ENCODE measurements at places on chromosomes 7 and 10.

DNA sequence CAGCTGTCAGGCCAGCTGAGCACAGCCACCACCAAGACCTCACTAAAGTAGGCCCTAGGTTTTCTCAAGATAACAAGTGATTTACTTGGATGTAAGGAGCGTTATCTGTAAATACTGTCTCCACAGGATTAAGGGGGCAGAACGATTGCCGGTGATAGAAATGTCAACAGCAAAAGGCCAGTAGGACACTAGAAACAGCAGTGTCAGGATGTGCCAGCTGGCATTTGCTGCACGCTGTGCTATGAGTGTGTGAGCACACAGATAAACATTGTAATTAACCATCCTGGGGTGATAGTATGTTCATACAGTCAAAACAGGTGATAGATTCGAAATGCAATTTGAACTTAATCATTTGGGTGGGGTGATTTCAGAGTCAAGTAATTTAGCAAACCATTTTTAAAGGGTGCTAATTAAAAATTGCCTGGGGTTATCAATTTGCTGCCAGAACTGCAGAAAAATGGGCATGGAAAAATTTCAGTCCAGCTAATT is 36.3 kb upstream of the NOBOX start:
- no peak for DNase-seq

DNA sequence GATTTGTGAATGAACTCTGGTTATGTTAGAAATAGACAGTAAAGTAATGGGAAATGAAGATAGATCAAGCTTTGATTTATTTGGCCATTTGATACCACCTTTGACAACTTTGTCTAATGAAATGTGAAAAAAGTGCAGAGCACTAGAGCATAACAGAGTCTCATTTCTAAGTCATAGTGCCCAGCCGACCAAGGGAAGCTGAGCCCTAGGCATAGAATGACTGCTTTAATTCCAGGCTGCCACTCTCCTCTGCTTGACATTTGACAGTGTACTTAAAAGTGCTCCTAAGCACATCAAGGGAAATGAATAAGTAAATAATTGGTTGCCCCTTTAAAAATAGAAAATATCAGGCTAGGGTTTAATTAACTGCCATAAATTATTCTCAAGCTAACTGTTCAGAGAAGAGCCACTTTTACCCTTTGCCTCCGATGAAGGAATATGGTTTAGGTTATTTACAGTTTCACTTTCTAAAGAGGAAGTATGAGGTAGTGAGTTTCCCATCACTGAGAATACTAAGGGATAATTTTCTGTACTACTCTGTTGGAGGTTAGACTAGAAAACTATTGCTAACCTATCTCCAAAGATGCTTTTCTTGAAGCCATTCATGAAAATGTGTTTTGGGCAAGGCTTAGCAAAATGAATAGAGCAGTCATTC is 591.6 kb downstream of the REEP3 start:
- no peak for DNase-seq

GRCh38 chr7:37815671-37816371 is 32.6 kb upstream of the NME8 start:
- no peak for DNase-seq

- DNase-seq = no peak
Measured at GRCh38 chr10:17851611-17852010, 42.5 kb downstream of the MRC1 start.

DNA sequence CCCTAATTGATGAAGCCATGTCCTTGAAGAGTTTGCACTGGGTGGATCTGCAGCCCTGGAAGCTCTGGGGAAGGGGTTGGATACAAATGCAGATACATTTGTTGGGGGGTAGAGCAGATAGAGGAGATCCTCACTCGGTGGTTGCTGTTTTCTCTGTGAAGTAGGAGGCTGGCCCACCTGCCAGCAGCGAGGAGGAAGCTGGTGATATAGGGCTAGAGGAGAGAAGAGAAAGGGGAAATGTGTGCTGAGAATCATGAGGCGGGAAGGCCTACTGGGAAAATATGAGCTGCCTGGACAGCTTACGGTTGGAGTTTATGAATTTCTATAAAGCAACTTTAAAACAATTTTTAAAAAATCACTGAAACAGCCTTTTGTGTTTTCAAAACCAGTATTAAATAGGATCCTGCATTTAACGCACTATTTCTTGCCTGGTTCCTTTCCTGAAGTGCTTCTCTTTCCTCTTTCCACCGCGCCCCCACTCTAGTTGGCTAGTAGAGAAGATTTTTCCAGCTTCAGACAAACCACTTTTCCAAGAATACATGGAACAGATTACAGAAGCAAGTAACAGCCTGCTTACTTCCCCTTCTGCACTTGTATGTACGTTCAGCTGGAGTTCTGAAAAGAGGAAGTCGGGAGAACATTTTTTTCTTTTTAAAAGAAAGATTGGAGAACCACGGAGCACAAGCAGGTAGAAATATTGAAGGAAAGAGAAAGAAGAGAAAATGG is 100.6 kb upstream of the GLCCI1 start:
- no peak for DNase-seq

DNA sequence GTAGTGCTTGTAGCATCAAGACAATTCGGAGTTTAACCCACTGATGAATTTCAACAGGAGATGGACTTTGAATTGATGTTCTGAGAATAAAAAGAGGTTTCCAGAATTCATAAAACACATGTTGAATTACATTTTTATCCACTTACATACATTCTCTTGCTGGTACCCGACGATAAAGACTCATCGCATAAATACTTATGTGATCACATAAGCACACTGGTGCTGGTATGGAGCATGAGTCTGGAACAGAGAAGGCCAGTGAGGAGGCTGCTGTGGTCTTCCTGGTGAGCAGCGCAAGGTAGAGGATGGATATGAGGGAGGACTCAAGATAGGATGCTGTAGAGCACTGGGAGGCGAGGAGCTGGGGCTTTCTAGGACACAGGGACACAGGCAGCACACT is 109.0 kb downstream of the RNF216 start:
- no peak for DNase-seq

- DNase-seq = no peak
Measured at GRCh38 chr10:5184987-5185775, at the start of gene AKR1C8. Gene AKR1C8 (minus strand): TSS chr10:5185150. CDS start chr10:5185104, 46 bp downstream.

- no peak for DNase-seq
Measured at GRCh38 chr7:71705217-71705616, 573.3 kb downstream of the GALNT17 start.

DNA sequence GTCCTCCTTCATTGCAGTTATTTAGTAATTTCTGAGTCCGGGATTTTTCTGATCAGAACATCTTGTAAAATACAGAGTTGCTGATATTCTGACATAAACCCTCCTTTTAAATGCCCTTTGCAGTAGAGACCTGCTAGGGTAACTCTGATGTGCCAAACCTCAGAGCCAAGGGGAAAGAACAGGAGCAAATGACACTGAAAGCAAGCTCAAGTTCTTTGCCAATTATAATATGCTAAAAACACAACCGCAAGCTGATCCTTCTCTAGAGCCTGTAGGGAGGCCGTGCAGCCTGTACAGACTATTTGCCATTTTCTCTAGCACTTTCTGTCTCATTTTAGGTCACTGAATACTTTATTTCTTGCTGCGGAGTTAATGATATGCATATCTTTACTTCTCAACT is 240.4 kb downstream of the CAMK1D start:
- no peak for DNase-seq

- DNase-seq = no peak
Measured at GRCh38 chr10:62426600-62426999, 52.4 kb downstream of the ZNF365 start.

DNA sequence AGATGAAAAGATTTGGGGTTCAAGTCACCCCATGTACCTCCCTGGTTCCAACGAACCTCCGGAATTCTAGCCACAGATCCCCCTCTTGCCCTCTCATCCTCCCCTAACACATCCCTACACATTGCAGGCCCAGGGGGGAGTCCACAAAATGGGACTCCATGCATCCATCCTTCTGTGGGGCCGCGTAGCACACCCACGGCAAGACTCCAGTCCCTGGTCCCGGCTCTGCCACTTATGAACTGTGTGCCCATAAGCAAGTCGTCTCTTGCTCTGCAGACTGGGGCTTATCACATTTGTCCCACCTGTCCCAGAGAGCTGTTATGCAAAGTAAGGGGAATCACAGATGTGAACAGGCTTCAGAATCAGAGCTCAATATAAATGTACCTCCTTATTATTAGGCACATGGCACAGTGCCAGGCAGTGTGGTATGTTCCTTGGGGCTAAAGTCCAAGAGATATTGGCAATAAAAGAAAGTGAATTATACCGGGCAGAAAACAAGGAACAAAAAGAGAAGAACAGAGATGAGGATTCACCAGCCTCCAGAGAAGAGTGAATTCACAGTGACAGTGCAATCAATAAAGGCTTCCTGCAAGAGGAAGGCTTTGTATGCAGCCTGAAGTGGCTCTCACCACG is 73.9 kb downstream of the KCNMA1 start:
- no peak for DNase-seq

DNA sequence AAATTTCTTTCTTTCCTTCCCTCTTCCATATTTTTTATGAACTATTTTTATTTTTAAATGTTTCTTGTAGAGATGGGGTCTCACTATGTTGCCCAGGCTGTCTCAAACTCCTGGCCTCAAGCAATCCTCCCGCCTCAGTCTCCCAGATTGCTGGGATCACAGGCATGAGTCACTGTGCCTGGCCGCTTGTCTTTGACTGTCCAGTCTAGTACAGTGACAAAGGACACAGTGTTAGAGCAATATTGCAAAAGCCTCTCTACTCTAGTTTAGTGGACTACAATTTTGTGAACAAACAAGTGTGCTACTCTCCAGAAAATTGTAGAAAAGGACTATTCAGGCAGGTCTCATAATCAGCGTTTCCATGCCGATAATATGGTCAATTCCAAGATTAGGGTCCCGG is 11.0 kb downstream of the CPA4 start:
- DNase-seq = no peak

DNA sequence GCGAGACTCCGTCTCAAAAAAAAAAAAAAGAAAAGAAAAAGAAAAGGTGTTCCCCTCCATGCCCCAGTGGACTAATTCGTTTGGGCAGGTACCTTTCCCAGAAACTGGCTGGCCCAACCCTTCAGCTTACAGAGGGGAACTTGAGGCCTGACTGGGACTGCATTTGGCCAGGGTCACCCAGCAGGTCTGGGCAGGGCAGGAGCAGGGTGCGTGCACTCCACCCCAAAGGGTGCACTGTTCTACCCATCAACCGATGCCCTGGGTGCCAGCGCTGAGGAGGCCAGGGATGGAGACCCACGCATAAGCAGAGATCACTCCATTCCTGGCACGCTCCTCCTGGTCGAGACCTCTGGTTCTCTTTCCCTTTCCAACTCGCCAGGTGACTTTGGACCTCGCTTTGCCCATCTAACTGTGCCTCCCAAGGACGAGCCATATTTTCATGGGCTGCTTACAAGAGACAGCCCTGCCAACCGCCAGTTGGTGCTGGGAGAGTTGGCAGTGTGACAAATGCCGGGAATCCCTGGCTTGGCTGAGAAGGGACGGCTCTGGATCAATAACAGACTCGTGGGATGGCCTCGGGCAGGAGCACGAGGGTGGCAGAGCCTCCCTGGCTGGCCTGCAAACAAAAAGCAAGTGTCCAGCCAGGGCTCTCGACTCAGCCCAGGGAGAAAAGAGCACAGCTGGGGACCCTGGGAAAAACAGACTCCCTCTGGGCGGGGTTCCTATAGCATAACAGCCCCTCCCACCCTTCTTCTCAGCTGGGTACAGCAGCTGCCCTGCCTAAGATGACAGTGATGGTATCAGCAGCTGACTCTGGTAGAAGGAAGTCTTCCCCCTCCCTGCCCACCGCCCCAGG is 7.9 kb downstream of the HSPB1 start:
- no peak for DNase-seq

GRCh38 chr7:28152594-28152993 is 28.0 kb downstream of the JAZF1 start:
- DNase-seq = no peak

- no peak for DNase-seq
Measured at GRCh38 chr10:99984211-99985034, 25.3 kb downstream of the DNMBP start.

GRCh38 chr10:123997486-123998196 is 95.8 kb downstream of the CHST15 start:
- no peak for DNase-seq

DNA sequence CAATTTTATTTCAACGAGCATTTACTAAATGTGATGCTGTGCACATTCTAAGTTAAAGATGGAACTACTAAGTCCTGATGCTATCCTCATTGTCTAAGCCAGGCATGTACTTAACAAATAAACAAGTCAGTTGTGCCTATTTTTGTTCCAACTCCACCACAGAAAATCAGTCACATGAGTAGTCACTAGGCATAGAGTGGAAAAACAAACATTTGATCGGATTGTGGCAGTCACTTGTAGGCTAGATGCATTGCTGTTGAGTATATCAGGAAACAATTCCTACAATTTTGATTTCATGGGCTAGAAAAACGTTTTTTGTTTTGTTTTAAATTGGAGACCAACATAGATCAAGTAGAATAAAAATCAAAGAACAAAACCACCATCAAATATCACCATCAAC is 177.6 kb upstream of the SLC25A13 start:
- DNase-seq = no peak

- no peak for DNase-seq
Measured at GRCh38 chr7:130768854-130769253, 34.8 kb upstream of the KLF14 start.

DNA sequence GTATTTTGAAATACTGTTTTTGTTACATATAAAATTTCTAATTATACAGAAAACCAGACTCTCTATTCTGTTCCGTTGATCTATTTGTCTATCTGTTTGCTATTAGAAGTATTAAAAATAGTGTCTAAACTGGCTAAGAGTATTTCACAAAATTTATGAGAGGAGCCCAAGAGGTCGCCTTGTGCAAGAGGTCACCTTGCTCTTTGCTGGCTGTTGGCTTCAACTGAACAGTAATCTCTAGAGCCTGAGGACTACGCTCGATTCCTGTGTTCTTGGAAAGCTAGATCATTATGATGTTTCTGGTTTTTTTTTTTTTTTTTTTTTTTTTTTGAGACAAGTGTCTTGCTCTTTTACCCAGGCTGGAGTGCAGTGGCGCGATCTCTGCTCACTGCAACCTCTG is 428.6 kb downstream of the LRMDA start:
- DNase-seq = no peak
